ENCODE measurements at places on chromosomes 11 and 22. TPM values are rescaled to one million over a fixed set of nuclear protein-coding genes. Genes with fewer than 3 reads are reported as not detected.
A peak's percentile ranks its signal among the peaks of the same experiment; 100 is the strongest.

DNA sequence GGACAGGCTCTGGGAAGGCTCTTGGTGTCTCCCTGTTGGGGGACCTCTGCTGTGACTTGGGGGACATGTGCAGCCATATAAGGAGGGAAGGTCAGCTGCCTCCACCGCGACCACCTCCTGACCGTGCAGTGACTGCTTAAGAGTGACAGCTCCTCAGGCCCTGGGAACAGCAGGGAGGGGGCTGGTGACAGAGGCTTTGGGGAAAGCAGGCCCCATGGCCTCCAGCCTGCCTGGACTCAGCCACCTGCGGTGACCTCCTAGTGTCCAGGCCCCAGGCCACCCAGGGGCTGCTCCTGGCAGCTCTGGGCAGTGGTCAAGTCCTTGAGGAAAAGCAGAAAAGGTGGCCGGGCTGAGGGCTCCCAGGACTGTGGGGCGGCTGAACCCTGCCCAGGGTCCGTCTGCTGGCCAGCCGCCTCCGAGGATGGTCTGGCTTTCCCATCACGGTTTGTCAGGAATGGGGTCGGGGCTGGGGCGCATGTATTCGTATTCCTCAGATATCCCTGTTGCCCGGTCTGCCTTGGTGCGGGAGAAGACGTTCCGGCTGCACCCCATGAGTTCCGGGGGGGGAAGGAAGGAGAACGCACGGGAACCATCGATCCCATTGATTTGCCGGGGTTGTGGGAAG, 96.8 kb downstream of the WNT7B start:
- H3K4me1 ChIP-seq: no peaks in the 10 kb centered on the region
- no peak overlapping the region for H3K27ac ChIP-seq
- no peak overlapping the region for H3K4me3 ChIP-seq
- H3K27me3 ChIP-seq: peaks cover 24% of the 10 kb centered on the region
- no peaks in the 10 kb centered on the region for H3K36me3 ChIP-seq

- H3K27ac ChIP-seq: no peak overlapping the region
- peaks cover 13% of the 10 kb centered on the region for H3K27me3 ChIP-seq
- no peaks in the 10 kb centered on the region for H3K36me3 ChIP-seq
- H3K4me1 ChIP-seq: peaks cover 4% of the 10 kb centered on the region
- no peak for DNase-seq
- H3K4me3 ChIP-seq: no peak overlapping the region
Observed at GRCh38 chr22:50303515-50303847, 4.0 kb downstream of the PLXNB2 start.

GRCh38 chr22:42645341-42645937, 3.8 kb downstream of the CYB5R3 start:
- peaks cover 25% of the 10 kb centered on the region for H3K4me1 ChIP-seq
- H3K27ac ChIP-seq: no peak overlapping the region
- no peaks in the 10 kb centered on the region for H3K27me3 ChIP-seq
- DNase-seq: no peak
- no peaks in the 10 kb centered on the region for H3K36me3 ChIP-seq
- H3K4me3 ChIP-seq: no peak overlapping the region

DNA sequence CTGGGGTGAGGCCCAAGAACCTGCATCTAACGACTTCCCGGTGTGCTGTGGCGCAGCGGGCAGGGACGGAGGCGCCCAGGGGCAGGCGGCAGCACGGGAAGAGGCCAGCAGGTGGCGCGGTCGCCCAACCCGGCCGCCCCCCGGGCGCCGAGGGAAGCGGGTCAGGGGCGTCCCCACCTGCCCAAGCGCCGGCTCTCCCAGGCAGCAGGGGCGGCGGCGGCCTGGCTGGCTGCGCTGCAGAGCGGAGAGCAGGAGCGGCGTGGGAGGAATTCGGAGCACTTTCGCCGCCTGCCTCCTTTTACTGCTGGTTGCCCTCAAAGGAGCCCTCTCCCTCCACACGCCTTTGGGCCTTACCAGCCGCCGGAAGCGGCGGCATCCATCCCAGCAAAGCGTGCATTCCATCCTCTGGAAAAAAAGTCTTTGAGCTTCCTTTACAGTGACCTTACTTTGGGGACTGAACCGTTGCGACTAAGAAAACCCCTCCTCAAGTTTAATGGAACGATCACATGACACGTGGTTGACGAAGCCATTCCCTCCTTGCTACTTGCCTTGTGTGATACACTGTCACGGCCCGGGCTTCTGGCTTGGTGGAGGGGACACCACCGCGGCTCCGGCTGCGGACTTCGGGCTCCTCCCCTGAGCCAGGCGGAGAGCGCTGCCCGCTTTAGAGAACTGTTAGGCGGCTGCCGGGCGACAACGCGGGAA, 106.8 kb upstream of the CLMP start:
- peak; percentile 74 for DNase-seq
- peak overlapping the region; percentile 78 for H3K27ac ChIP-seq
- H3K36me3 ChIP-seq: no peaks in the 10 kb centered on the region
- peaks cover under 1% of the 10 kb centered on the region for H3K27me3 ChIP-seq

- no peaks in the 10 kb centered on the region for H3K4me1 ChIP-seq
- no peak for DNase-seq
- no peak overlapping the region for H3K4me3 ChIP-seq
Observed at GRCh38 chr11:85845124-85845631, 10.0 kb upstream of the CCDC83 start.

- H3K27ac ChIP-seq: no peak overlapping the region
- H3K4me3 ChIP-seq: no peak overlapping the region
- no peak for DNase-seq
- peaks cover 19% of the 10 kb centered on the region for H3K4me1 ChIP-seq
- no peaks in the 10 kb centered on the region for H3K36me3 ChIP-seq
Observed at GRCh38 chr11:64008914-64009633, 22.8 kb downstream of the OTUB1 start.

Gene FOSL1
- 18.1 TPM for total RNA-seq

- no peak overlapping the region for H3K4me3 ChIP-seq
- H3K4me1 ChIP-seq: no peaks in the 10 kb centered on the region
- no peak overlapping the region for H3K27ac ChIP-seq
- peak; percentile 26 for DNase-seq
- no peaks in the 10 kb centered on the region for H3K27me3 ChIP-seq
- H3K36me3 ChIP-seq: no peaks in the 10 kb centered on the region
Observed at GRCh38 chr22:44393066-44393465, 80.3 kb upstream of the SHISAL1 start.

Gene FOLR2
- total RNA-seq: not detected

GRCh38 chr11:35629511-35629910, 11.3 kb downstream of the FJX1 start:
- no peaks in the 10 kb centered on the region for H3K4me1 ChIP-seq
- H3K27me3 ChIP-seq: peaks cover 39% of the 10 kb centered on the region
- no peak for DNase-seq
- H3K36me3 ChIP-seq: no peaks in the 10 kb centered on the region

Gene OR4P4
- total RNA-seq: not detected

GRCh38 chr11:121800731-121801393, 315.2 kb downstream of the BLID start:
- no peaks in the 10 kb centered on the region for H3K4me1 ChIP-seq
- no peaks in the 10 kb centered on the region for H3K27me3 ChIP-seq
- no peak overlapping the region for H3K27ac ChIP-seq
- H3K4me3 ChIP-seq: no peak overlapping the region

- peak overlapping the region; percentile 98 for H3K4me3 ChIP-seq
- peak overlapping the region; percentile 99 for H3K27ac ChIP-seq
- peak; percentile 87 for DNase-seq
- peaks cover under 1% of the 10 kb centered on the region for H3K27me3 ChIP-seq
- peaks cover 16% of the 10 kb centered on the region for H3K36me3 ChIP-seq
- peaks cover 43% of the 10 kb centered on the region for H3K4me1 ChIP-seq
Observed at GRCh38 chr11:34053161-34053686, 1.7 kb downstream of the CAPRIN1 start.

GRCh38 chr22:50271519-50271970, 1.4 kb upstream of the MAPK11 start:
- peaks cover 3% of the 10 kb centered on the region for H3K4me1 ChIP-seq
- peak overlapping the region; percentile 56 for H3K4me3 ChIP-seq
- DNase-seq: no peak
- no peaks in the 10 kb centered on the region for H3K27me3 ChIP-seq
- H3K36me3 ChIP-seq: no peaks in the 10 kb centered on the region
- no peak overlapping the region for H3K27ac ChIP-seq

- H3K36me3 ChIP-seq: no peaks in the 10 kb centered on the region
- H3K27ac ChIP-seq: no peak overlapping the region
- no peak for DNase-seq
- H3K27me3 ChIP-seq: peaks cover 20% of the 10 kb centered on the region
Observed at GRCh38 chr11:12745787-12746186, 71.6 kb downstream of the TEAD1 start.

DNA sequence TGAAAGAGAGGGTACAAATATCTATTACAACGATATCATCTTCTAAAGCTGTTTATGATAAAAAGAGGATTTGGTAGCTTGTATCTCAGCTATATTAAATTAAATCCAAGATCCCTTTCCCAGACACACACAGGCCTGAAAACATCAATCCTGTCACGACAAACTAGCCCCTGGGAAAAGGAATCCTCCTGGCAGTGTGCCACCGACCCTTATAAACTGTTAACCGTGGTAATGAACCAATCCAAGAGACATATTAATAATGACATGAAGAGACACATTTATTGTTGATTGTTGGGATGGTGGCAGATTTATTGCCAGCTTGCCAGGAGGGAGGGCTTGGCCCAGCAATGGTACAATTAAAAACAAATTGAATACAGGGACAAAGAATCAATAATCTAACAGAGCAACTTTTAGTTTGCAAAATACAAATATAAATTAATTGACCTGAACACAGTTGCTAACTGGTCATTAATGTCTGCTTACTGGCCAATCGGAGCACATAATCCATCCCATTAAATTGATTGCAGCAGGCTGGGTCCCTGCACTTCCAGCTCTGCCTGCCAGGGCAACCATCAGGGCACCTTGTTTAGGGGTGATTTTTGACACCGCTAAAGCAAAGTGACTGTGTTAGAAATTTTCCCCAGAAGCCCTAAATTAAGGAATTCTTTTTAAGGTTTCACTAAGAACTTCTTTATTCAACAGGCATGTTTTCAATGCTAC, 887.6 kb downstream of the OPCML start:
- no peak for DNase-seq
- H3K4me3 ChIP-seq: no peak overlapping the region
- H3K27me3 ChIP-seq: no peaks in the 10 kb centered on the region
- H3K4me1 ChIP-seq: no peaks in the 10 kb centered on the region

DNA sequence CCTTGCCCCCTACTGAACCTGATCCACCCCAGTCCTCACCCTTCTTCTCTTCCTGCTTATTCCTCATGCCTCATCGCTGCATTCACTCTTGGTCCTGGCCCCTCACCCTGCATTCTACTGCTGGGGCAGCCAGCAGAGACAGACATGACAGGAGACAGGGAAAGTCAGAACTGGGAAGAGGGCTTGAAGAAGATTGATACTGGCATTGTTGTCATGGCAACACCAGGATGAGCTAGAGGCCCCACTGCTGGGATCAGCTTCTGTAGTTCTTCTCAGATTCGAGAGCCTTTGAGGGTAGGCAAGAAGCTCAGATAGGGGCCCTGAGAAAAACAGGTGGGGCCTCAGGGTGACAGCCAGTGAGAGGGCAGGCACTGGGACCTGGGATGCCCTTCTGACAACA, 264.3 kb downstream of the MIAT start:
- no peak for DNase-seq
- H3K4me3 ChIP-seq: no peak overlapping the region
- H3K27ac ChIP-seq: no peak overlapping the region
- H3K4me1 ChIP-seq: no peaks in the 10 kb centered on the region
- peaks cover 12% of the 10 kb centered on the region for H3K27me3 ChIP-seq

- peaks cover 21% of the 10 kb centered on the region for H3K4me1 ChIP-seq
- peak overlapping the region; percentile 47 for H3K27ac ChIP-seq
Observed at GRCh38 chr11:65916391-65916790, 2.5 kb downstream of the C11orf68 start.

Gene GCAT
- 12.3 TPM for total RNA-seq

DNA sequence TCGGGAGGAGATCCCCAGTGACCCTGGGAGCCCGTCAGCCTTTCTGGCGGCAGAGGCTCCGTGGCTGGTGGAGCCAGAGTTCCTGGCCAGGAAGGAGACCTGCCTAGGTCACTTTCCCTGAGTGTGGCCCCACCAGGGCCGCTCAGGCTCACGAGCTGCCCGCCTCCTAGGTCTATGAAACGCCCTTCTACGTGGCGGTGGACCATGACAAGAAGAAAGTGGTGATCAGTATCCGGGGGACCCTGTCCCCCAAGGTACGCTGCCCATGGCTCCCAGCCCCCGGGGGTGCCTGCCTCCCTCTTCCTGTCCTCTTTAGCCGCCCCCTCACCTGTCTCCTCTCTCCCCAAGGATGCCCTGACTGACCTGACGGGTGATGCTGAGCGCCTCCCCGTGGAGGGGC, 17.0 kb upstream of the MYRF start:
- peaks cover 5% of the 10 kb centered on the region for H3K4me1 ChIP-seq
- DNase-seq: no peak
- no peak overlapping the region for H3K27ac ChIP-seq
- H3K4me3 ChIP-seq: no peak overlapping the region
- no peaks in the 10 kb centered on the region for H3K27me3 ChIP-seq

- H3K27ac ChIP-seq: peak overlapping the region; percentile 45
- H3K27me3 ChIP-seq: no peaks in the 10 kb centered on the region
- H3K4me1 ChIP-seq: peaks cover 15% of the 10 kb centered on the region
- DNase-seq: peak; percentile 61
- no peaks in the 10 kb centered on the region for H3K36me3 ChIP-seq
Observed at GRCh38 chr11:87219266-87219665, 181.5 kb downstream of the TMEM135 start.

Gene SOX10
- not detected for total RNA-seq

DNA sequence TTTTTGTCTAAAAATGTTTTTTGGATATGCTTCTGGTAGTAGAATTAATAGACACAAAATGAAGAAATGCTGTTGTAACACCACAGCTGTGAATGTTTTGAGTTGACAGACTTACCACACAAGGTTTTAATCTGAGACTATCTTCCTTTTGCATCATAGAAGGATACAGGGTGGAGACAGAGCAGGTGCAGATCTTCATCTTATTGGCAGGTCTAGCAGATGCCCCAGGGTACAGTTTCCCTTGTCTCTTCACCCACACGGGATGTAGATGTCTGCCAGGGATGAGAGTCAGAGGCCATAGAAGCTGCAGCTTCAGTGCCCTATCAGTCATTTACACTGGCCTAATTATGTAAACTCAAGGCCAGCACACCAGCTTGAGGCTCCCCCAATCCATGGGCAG, 985 bp downstream of the OOSP3 start:
- peaks cover 9% of the 10 kb centered on the region for H3K27me3 ChIP-seq
- no peak for DNase-seq
- H3K4me1 ChIP-seq: no peaks in the 10 kb centered on the region
- no peak overlapping the region for H3K4me3 ChIP-seq

Gene PRSS23
- 0.95 TPM for total RNA-seq

Data from natural killer cell treated with Interleukin-12 subunit alpha and Interleukin-12 subunit beta and Interleukin-15 and Interleukin-18, amount 100 ng/mL, for 72 hours (primary cell).